ENCODE measurements at places on chromosomes 4 and X.

GRCh38 chr4:25030277-25031076, at the start of gene LGI2:
TSS of gene LGI2 (minus strand) at chr4:25030946. CDS start at chr4:25030693, 253 bp downstream.
- DNase-seq: no peak

DNA sequence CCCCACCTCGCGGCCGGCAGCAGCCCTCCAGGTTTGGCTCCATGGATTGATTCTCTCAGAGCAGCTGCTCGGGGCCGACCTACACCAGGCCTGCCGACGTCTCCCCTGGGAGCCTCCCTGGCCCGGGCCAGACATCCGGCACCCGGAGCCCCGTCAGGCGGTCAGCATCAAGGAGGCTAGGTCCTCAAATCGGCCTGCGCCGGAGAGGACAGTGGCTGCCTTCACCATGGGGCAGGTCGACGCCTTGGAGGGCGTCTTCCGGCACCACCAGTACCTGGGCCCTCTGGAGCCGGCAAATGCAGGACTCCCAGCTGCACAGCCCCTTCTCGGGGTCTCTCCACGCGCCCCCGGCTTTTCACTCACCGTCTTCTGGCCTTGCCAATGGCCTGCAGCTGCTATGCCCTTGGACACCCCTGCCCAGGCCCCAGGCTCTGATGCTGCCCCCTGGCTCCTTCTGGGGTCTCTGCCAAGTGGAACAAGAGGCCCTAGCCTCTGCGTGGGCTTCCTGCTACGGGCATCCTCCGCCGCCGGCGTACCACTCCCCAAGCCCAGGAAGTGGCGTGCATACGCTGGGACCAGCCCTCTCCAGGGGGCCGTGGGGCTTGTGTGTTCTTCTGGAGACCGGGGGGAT, 341.8 kb downstream of the MAGEB5 start:
- DNase-seq: no peak

- DNase-seq: no peak
Measured at GRCh38 chr4:116480546-116480945, 604.8 kb downstream of the TRAM1L1 start.

- no peak for DNase-seq
Measured at GRCh38 chr4:165834116-165834515, 38.9 kb upstream of the TLL1 start.

DNA sequence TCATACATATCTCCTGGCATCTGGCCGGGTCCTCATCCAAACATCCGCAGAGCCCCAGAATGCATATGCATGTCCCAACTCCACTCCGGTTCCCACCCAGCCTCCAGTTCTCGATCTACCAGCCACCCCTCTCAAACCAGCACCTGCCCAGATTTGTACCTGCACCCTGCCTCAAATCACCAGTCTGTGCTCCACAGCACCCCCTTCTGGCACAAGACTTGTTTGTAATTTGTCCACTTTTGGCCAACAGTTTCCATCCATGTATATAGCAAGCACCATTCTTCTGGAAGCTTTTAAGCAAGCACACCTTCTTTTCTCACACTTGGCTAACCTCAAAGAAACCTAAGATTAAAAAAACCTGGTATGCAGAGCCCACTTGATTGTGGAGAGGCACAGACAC, 644.1 kb downstream of the MID1IP1 start:
- no peak for DNase-seq

GRCh38 chrX:124737771-124738170, 391.4 kb downstream of the SH2D1A start:
- DNase-seq: no peak

- no peak for DNase-seq
Measured at GRCh38 chr4:152328582-152328981, 207.3 kb downstream of the FBXW7 start.

DNA sequence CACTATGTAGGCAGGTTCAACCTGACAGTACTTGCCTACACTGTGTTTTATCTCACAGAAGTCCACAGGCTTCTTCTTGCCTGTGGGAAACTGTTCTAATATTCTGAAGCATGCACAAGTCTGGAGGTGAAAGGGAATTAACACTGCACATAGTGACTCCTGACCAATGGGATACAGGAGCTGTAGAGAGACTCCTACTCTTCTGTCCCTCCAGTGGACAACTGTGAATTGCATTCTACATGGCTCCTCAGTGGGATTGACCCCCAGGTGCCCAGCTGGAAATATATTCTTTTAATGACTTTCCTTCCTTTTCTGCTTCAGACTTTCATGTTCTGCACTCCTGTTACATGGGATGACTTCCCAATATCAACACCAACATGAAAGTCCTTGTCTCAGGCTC, 8.2 kb upstream of the YIPF6 start:
- DNase-seq: no peak

- DNase-seq: no peak
Measured at GRCh38 chr4:107689912-107690587, 30.0 kb downstream of the PAPSS1 start.

DNA sequence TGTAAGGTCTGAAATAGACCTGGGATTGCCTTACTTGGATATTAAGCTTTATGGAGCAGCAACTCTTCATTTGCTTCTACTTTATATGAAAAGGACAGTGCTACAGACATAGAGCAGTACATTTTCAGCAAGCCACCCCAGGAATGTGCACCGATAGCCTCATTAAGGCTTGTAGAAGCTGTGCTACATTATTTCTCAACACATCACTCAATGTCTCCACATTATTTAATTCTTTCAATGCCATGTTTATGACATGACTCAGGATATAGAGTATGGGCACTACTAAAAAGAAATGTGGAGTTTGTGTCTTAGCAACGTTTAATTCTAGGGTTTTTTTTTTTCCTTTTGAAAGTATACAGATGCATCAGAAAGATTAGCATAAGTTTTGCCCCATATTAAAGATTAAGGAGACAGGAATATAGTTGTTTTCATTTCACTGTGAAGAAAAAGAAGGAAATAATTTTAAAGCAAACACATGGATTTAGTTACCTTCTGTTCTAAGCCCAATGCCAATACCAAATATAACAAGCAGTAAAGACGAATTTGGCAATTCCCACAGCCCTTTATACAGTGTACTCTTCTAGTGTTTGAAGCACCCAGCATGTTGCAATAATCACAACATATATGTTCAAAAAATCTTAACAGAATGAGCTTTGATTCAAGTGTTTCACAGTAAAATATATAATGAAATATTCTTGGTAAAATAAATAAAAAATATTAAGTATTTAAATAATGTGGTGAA, 2140.1 kb upstream of the AGA start:
- DNase-seq: no peak

- no peak for DNase-seq
Measured at GRCh38 chr4:17562157-17562556, 14.8 kb upstream of the LAP3 start.

GRCh38 chr4:19026281-19026680, 1004.7 kb upstream of the LCORL start:
- DNase-seq: no peak

DNA sequence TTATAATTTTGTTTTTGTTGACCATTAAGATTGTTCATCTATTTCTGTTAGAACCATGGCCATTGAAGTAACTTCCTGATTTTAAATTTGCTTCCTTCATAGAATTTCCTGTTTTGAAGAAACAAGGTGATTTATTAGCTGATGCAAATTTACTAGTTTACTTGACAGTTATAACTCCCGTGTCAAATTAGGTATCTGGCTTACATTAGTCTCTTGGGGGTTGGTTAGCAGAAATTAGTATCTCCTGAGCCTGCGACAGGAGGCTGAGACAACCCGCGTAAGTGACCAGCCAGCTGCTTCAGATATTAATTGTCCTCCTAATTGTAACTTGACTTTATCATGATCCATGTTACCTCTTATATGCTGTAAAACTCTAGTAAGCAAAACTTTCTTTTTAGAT, 154.3 kb downstream of the CFAP299 start:
- no peak for DNase-seq
